Activated CD8-positive, alpha-beta memory T cell treated with anti-CD3 and anti-CD28 coated beads for 36 hours (primary cell): ENCODE measurements at places on chromosomes 3 and 15. TPM values are rescaled to one million over a fixed set of nuclear protein-coding genes. Genes with fewer than 3 reads are reported as not detected.

The OCA2 gene
- total RNA-seq: not detected

The NR2F2 gene
- not detected for total RNA-seq

The TMEM62 gene
- total RNA-seq: 15.0 TPM

The SNUPN gene
- total RNA-seq: 30.4 TPM
